ENCODE measurements at places on chromosomes 12 and 14.
A peak's percentile ranks its signal among the peaks of the same experiment; 100 is the strongest.

GRCh38 chr12:72578327-72578726 is 306.2 kb downstream of the TRHDE start:
- DNase-seq: no peak
- no peaks in the 10 kb centered on the region for H3K27me3 ChIP-seq
- H3K4me3 ChIP-seq: no peak overlapping the region
- no peaks in the 10 kb centered on the region for H3K4me1 ChIP-seq
- H3K27ac ChIP-seq: no peak overlapping the region

DNA sequence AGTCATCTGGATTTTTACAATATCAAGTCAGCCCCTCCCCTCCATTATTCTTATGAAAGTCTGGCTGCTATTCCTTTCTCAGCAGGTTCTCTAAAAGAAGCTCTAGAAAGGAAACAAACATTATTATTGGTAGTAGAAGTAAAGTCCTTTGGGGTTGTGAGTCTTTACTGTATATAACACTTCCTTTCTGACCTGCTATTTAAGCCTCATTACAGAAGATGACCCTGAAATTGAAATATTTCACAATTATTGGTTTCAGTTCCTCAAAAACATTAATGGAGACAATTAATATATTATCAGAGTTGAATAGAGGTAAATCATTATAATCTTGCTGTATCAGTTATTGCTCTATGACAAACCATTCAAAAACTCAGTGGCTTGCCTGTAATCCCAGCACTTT is 19.3 kb downstream of the PLEKHA5 start:
- no peak overlapping the region for H3K4me3 ChIP-seq
- no peaks in the 10 kb centered on the region for H3K36me3 ChIP-seq
- no peaks in the 10 kb centered on the region for H3K4me1 ChIP-seq
- H3K27ac ChIP-seq: no peak overlapping the region
- no peaks in the 10 kb centered on the region for H3K27me3 ChIP-seq
- no peak for DNase-seq

- H3K4me1 ChIP-seq: no peaks in the 10 kb centered on the region
- H3K27me3 ChIP-seq: no peaks in the 10 kb centered on the region
- DNase-seq: no peak
- no peak overlapping the region for H3K4me3 ChIP-seq
- H3K27ac ChIP-seq: no peak overlapping the region
These were observed 22.7 kb upstream of the SPTSSA start for GRCh38 chr14:34484726-34485125.

- no peaks in the 10 kb centered on the region for H3K27me3 ChIP-seq
- H3K4me1 ChIP-seq: no peaks in the 10 kb centered on the region
- DNase-seq: no peak
These were observed 9.8 kb downstream of the TTC9 start for GRCh38 chr14:70651522-70651921.

- DNase-seq: no peak
- peak overlapping the region; percentile 30 for H3K27ac ChIP-seq
- no peaks in the 10 kb centered on the region for H3K4me1 ChIP-seq
- no peaks in the 10 kb centered on the region for H3K36me3 ChIP-seq
- H3K27me3 ChIP-seq: no peaks in the 10 kb centered on the region
These were observed 226.0 kb downstream of the DACT1 start for GRCh38 chr14:58863661-58864345.

GRCh38 chr14:100615736-100616695 is 28.8 kb upstream of the BEGAIN start:
- H3K27me3 ChIP-seq: no peaks in the 10 kb centered on the region
- no peak overlapping the region for H3K27ac ChIP-seq
- peak; percentile 2 for DNase-seq

- no peak overlapping the region for H3K4me3 ChIP-seq
- no peak for DNase-seq
- no peaks in the 10 kb centered on the region for H3K27me3 ChIP-seq
- H3K36me3 ChIP-seq: no peaks in the 10 kb centered on the region
These were observed 251.7 kb upstream of the TBX3 start for GRCh38 chr12:114935658-114936057.
